ENCODE measurements at places on chromosomes 5 and 9.

- no peak for DNase-seq
These were observed 281.4 kb downstream of the ISL1 start for GRCh38 chr5:51664491-51665250.

GRCh38 chr5:61229416-61229815 lies 67.1 kb upstream of the SMIM15 start:
- no peak for DNase-seq

GRCh38 chr9:136939996-136940525 lies 4.5 kb downstream of the FBXW5 start:
- DNase-seq: no peak

DNA sequence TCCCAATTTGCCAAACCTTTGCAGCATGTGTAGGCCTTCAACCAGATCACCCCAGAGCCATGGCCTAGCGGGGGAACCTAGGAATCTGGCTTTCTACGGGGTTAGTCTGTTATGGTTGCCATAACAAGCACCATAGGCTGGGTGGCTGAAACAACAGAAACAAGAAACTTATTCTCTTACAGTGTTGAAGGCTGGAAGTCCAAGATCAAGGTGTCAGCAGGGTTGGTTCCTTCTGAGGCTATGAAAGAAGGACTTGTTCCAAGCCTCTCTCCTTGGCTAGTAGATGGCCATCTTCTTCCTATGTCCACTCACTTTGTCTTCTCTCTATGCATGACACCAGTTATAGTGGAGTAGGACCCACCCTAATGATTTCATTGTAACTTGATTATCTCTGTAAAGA lies 6.1 kb downstream of the FGF1 start:
- no peak for DNase-seq

GRCh38 chr5:5179079-5179478 lies 38.9 kb downstream of the ADAMTS16 start:
- no peak for DNase-seq

DNA sequence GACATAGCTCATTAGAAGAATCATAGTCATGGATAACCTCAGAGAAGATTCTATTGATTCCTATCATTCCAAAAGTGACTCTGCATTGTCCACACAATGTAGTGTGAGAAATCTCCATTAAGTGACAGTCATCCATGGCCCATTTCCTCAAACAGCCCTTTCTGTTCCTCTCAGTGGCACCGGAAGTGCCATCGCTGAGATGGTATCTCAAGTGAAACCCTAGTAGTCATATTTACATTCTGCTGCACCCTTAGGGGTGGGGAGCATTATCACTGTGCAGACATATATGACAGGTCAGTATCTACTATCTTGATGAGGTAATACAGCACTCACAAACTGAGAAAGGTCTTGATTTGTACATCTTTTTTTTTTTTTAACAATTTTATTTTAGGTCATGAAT lies 55.4 kb upstream of the MIER3 start:
- no peak for DNase-seq

DNA sequence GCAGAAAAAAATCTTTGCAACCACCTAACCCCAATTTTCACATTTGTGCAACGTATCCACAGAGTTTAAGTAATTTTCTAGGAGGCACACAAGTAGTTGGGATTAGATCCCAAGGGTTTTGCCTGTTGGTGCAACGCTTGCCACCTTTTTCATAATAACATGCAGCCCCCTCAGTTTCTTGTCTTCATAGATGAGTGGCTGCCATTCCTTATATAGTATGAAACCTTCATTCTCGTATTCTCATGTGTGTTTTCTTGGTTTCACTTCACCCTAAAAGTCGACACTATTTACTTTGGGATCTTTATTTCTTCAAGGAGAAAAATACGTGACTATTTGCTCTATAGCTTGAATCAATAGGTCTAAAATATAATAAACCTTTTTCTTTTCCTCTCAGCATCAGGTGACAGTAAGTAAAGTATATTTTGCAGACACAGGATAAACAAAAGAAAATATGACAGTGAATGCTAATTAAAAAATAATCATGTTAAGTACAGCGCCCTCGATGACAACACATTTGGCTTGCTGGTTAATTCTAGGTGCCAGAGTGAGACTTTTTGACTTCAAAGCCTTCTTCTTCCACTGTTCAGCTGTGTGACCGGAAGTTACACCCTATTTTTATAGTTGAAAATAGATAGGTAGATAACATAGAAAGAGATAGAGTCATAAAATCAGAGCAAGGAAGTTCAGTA lies 342.8 kb upstream of the CCNG1 start:
- DNase-seq: no peak

All from stimulated activated CD8-positive, alpha-beta memory T cell treated with anti-CD3 and anti-CD28 coated beads, Interleukin-15, amount 100 ng/mL, for 1 hour (primary cell).